ENCODE measurements at places on chromosomes 11 and 22.

DNA sequence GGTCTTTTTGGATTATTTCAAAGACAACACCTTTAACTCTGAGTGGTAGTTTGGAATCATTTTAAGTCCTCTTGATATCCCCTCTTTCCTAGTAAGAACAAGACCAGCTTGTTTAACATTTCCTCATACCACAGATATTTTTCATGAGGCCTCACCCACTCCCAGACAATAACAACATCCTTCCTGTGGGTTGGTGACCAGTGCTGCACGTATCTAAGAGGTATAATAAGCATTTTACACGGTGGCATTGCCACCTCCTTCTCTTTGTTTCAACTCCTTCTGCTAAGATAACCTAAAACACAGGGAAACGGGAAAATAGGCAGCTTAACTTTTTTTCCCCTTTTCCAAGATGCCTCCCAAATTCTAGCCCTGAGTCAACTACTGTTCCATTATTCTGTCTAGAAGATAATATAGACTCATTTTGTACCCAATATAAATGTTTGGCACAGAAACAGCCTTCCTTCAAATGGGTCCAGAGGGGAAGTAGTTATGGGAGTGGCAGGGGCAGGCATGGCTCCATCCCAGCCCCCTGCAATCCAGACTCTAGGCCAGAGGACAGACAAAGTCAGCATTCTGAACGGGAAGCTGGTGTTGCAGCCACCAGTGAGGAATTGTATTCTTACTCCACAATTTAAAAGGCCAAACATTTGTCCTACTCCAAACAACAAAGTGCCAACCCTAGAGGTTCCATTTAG is 28.5 kb downstream of the MAML2 start:
- no peak for DNase-seq

GRCh38 chr11:112805658-112806057 is 155.6 kb upstream of the NCAM1 start:
- no peak for DNase-seq

- DNase-seq, result no peak
Measured at GRCh38 chr22:29218758-29219408, 13.2 kb downstream of the EMID1 start.

DNA sequence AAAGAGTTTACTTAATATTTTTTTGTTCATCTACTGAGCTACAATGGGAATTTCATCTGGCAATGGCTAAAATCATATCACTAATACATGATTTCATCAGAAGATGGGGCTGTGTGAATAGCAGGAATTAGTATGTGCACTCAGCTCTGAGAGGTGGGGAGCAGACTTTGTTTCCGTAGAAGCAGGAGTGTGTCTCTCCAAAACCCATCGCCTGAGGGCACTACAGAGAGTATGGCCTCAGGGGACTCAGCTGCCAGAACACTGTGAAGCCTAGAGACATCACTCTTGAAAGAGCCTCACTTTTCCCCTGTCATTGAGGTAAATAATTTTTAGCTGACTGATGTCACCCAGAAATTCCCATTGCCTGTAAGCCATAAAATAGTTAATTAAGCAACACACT is 261.4 kb upstream of the ISX start:
- DNase-seq, result no peak

DNA sequence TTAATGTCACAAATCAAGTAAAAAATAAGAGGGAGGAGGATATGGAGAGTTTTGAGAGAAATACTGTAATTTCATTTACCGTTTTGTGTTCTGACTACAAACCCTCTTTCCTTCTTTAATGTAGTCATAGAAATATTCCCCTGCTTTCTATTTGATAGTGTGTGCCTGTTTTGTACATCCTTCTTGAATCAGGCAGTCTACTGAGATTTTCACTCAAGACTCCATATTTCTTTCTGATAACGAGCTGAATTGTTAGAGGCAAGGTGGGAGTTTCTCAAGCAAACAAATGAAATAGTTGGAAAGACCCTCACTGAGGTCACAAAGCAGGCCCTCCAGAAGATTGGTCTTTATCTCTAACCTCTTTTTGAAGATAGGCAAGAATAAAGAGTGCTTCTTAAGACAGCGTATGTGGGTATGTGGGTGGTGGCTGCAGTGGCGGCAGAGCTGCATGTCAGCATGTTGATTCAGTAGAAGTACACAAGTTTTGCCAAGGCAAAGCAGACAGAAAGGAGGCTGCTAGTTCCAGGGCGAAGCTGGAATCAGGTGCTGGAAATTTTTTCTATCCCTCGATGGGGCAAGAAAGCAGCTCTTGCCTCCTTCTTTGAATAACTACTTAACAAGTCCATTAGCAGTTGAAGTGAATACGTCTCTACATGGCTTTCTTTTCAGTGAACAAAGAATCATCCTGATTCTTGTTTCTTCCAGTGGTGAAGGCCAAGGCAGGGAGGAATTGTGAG is 164.2 kb downstream of the FAM76B start:
- DNase-seq, result no peak

DNA sequence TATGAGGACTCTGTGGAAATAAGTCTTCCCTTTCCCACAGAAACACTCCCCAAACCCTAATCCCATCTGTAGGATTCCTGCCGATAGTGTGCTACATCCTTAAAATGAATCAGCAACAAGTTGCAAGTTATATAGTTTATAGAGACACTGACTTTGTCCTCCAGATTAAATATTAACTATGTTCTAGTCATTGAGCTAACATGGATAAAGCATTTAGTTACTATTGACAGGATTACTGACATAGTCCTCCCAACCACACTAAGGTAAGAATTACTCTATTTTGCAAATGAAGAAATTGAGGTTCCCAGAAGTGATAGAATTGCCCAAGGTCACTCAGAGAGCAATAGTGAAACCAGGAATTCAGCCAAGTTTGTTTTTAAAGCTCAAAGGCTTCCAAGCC is 1.9 kb downstream of the OR52M1 start:
- DNase-seq, result no peak

- DNase-seq, result no peak
Measured at GRCh38 chr11:131229221-131229620, 141.2 kb upstream of the NTM start.

DNA sequence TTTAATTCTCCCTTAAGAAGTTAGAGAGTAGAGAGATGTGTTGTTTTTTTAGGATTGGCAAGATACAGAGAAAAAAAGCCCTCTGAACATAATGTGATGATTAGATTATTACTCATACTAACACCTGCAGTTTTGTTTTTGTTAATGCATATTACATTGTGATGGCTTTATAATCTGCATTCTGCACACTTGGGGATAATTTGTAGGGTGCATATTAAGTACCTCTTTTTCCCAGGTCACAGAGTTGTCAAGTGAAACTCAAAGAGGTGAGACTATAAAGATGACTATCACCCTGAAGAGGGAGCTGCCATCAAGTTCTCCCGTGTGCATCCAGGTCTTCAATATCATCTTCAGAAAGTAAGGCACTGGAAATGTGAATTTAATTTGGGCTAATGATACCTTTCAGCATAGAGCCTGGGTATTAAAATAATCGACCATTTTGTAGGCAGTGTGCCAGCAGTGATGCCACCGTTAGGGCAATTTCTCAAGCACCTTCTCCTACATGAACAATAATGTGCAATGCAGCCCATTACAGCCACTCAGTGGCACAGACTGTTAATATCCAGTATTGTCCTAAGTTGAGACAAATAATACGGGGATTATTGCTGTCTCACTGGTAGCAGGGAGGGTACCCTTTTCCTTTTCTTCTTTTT is 16.2 kb downstream of the PIWIL4 start:
- no peak for DNase-seq

DNA sequence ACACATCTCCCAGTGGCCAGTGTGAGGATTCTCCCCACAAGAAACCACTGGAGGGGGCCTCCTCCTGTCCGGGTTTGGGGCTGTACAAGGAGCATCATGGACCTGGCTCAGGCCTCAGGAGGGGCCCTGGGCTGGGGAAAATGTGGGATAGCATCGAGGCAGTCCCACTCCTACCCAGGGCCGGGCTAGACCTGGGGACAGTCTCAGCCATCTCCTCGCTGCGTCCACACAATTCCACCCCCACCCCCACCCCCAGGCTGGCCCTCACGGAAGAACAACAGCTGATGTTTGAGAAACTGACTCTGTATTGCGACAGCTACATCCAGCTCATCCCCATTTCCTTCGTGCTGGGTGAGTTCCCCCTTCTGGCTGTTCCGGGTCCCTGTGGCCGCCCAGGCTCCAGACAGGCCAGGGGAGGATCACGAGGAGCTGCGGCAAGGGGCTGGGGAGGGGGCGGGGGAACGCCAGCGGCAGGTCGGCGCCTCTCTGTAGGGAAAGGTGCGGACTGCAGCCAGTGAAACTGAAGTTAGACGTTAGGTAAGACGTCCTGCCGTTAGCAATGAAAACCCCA is 4.8 kb downstream of the BEST1 start:
- no peak for DNase-seq

DNA sequence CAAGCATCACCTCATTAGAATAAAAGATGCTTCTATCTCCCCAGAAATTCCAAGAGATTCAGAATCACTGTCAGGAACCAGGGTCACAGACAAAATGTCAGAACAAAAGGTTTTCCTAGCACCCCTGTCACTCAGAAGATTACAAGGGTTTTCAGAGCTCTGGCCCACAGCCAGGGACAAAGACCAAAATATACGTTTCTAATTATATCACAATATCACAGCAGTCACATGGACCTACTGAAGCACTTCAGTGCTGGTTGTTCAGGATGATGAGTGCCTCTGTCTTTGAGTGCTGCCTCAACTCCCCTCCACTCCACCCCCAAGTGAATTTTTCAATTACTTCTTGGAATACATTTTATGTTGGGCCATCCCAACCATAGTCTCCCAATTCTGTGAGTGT is 21.9 kb upstream of the RTL6 start:
- no peak for DNase-seq

DNA sequence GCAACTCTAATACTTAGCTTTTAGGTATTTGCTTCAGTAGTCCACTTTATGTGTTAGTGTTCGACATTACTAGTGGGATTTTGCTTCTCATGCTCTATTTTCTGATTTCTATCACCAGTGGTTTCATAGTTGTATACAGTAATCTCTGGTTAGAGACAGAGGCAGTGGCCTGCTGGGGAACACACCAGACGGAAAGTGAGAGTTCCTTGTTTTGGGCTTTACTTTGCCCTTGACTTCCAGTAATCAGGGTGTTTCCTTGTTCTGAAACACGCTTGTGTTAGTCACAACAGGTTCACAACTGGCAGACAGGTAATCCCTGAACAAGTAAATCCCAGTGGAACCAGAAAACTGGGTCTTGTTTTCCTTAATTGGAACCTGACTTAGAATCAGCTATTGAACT is 56.0 kb downstream of the PACS1 start:
- DNase-seq, result no peak

DNA sequence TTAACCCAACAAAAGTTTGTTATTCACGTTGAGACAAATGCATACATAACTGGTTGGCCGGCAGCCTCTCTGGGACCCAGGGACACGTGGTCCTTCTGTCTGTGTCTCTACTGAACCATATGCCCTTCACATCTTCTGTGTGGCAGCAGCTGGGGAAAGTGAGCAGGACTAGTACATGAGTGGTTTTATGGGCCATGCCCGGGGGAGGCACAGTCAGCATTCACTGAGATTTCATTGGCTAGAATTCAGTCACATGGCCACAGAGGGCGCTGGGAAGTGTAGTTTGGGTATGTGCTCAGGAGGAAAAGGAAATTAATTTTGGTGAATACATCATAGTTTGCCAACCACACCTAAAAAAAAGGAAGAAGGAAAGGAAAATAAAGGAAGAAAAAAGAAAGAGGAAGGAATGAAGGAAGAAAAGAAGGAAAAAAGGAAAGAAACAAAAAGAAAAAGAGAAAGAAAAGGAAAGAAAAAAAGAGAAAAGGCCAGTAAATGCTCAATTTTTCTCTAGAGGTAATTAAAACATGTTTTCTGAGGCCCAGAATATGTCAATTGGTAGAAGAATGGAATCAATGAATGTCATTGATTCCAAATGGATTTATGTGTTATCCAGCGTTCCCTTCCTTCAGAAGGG is 55.9 kb upstream of the KIRREL3 start:
- DNase-seq, result no peak

GRCh38 chr11:61918938-61919704 is 1.8 kb upstream of the RAB3IL1 start:
- DNase-seq, result no peak

DNA sequence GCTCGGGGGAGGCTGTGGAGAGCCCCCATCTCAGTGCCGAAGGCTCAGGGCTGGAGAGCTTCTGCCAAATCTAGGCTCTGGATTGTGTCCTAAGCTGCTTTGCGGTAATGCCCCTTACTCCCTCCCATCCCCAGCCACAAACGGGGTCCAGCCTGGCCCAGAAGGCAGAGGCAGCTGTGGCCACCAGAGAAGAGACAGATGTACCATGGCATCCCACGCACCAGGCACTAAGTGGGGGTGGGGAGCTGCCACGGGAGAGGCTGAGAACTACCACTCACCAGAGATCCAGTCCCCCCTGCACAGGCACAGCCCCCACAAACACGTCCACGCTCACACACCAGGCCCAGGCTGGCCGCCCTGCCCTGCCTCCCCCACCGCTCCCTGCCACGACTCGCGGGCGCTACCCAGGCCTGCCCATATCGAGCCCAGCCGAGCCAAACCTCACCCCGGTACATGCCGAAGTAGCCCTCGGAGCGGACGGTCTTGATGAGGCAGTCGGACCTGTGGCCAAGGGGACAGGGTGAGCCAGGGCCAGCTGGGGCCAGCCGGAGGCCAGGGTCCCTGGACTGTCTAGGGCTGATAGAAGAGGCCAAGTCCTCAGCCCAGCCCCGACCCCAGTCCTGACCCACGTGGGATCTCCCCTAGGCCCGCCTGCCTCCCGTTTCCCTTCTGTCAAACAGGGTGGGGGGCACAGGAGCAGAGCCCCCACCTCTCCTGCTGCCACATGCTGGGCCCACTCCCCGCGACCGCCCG is 3.9 kb downstream of the SLC25A22 start:
- no peak for DNase-seq

DNA sequence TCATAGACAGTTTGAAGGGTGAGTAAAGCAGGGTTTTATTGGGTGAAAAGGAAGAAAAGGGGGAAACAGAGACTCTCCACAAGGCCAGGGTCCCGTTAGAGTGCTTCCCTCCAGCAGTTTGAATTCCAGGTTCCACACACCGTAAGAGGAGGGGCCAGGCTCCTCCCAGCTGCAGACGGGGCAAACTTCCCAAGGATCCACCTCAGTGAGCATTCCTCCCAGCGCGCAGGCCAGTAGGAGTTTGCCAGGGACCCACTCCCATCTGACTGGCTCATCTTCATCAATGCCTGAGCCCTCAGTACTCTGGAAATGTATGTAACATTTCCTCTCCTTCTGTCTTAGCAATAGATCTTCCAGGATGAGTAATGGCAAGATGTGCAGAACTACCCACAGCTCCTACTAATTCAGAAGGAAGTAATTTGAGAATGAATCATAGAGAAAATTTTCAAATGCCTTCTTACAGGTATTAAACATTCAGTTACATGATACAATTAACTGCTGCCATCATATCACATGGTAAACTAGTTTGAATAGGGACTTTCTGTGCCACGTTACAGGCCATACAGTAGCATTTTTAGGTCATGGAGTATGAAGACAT is 34.0 kb upstream of the TRPC6 start:
- no peak for DNase-seq

GRCh38 chr11:134333312-134333711 is 1.5 kb downstream of the GLB1L2 start:
- no peak for DNase-seq

- DNase-seq, result no peak
Measured at GRCh38 chr22:47804281-47804680, 1041.8 kb downstream of the TBC1D22A start.

Measured in stimulated activated CD4-positive, alpha-beta T cell treated with anti-CD3 and anti-CD28 coated beads, Interleukin-15, amount 100 ng/mL, for 48 hours (primary cell).